Activated CD4-positive, alpha-beta T cell treated with anti-CD3 and anti-CD28 coated beads, Interleukin-10, Interleukin-2, amounts not matched to agents 100 ng/mL and 50 ng/mL, durations not matched to agents 16 hours and 8 hours (primary cell): ENCODE measurements at places on chromosomes 2 and 18.

DNA sequence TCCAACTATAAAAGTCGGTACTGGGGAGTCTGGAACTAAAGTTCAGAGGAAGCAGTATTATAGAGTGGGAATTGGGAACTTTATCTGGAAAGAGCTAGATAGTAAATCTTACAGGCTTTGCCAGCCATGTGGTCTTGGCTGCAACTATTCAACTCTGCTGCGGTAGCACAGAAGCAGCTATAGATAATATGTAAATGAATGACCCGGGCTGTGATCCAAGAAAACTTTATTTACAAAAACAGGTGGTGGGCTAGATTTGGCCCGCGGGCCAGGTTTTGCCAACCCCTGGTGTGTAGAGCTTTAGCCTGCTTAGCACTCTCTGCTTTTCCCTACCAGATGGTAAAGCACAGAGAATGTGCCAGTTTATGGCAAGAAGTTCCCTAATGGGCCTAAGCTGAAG lies 70.8 kb downstream of the TNP1 start:
- no peak for DNase-seq

- DNase-seq = no peak
Observed at GRCh38 chr2:45170191-45171135, 161.2 kb upstream of the SIX2 start.

GRCh38 chr2:116580209-116580608 lies 1234.3 kb upstream of the DDX18 start:
- no peak for DNase-seq

DNA sequence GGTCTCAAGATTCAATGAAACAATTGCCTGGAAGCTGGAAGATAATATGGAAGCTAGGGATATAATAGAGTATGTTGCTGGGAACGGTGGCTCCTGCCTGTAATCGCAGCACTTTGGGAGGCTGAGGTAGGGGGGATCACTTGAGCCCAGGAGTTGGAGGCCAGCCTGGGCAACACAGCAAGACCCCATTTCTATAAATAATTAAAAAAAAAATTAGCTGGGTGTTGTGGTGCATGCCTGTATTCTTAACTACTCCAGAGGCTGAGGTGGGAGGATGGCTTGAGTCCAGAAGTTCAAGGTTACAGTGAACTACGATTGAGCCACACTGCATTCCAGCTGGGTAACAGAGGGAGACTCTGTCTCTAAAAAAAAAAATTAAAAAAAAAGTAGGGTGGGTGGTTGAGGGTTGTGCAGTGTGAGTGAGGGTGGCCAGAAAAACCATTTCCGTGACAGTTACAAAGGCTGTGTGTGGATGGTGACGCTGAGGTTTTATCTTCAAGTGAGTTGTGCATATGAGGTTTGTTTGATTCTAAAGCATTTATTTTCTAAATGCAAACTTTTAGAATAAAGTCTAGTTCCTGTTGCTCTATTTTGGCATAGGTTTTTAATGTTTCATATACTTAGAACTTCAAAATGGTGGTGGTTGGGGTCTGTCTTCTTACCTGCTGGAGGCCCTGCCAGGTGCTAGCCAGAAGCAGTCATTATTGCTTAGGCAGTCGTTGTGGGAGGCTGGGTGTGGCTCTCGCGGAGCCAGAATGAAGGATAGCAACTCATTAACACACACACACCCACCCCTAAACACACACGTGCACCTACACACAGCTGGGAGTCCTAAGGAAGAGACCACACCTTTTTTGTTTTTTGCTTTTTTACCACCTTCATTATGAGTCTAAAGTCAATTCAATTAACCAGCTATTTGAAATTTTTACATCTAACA lies 4.7 kb upstream of the IL1R2 start:
- DNase-seq = no peak

DNA sequence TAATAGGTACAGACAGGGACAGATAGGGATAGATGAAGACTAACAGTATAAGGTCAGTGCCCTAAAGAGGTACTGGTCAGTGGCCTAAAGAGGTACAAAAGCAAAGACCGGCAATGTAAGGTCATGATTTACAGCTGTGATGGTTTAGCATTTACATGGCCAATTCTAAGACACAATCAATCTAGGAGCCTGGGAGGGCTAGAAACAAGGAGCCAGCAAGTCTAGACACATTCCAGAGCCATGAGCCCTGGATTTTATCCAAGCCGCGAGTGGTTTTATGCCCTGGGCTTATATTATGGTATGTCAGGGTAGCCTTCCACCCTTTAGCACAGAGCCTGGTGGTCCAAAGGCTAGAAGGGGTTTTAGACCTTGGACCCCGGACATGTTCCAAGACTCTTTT lies 124.2 kb downstream of the CBLN2 start:
- DNase-seq = no peak

GRCh38 chr2:60538101-60538500 lies 15.4 kb downstream of the BCL11A start:
- no peak for DNase-seq

DNA sequence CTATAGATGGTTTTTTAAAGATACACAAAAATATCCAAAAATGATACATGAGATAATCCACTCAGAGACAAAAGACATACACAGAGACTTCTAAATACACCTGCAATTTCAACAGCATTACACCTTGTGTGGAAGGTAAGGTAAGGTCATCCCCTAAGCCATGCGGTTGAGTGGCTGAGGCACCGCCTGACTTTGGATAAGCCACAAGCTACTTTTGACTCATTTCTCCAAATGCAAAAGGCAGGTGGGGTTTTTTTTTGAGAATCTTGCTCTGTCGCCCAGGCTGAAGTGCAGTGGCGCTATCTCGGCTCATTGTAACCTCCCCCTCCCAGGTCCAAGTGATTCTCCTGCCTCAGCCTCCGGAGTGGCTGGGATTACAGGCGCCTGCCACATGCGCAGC lies 13.1 kb downstream of the AP1S3 start:
- DNase-seq = no peak

DNA sequence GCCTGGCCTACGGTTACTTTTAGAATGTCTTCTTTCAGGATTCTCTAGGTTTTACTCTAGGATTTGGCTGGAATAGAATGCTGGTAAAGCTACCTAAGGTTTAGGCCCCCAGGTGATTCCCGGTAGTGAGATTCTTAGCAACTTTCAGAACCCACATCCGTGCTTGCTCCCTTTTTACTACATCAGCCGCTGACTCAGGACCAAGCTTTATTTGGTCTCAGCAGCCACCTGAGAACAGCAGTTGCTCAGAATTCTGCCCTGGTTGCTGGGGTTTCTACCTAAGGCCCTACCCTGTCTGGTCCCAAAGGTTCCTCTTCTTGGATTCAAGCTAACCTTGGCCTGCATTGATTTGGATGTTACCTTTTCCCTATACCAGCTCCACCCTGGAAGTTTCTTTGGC lies 36.1 kb upstream of the NDUFV2 start:
- DNase-seq = no peak

GRCh38 chr2:64133828-64134227 lies 10.4 kb downstream of the PELI1 start:
- peak; percentile 58 for DNase-seq

- DNase-seq = no peak
Observed at GRCh38 chr2:224098481-224099230, 59.6 kb upstream of the SERPINE2 start.

DNA sequence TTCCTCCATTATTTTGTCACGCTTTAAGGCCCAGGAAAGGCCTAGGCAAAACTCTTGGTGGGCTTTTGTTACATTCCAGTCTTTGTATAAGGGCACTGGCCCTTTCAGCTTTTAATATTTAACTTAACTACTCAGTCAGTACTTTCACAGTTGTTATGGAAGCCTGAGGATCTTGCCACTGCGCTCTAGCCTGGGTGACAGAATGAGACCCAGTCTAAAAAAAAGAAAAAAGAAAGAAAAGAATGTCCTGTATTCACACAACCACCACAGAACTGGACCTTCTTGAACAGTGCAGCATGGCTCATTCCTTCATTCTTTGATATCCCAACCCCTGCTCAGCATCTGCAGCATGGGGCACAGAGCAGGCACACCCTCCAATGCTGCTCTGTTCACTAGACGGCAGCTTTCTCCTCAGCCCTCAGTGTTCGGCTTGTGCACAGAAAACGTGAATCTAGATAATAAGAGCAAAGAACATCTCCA lies 93.4 kb upstream of the MSH2 start:
- DNase-seq = no peak

- DNase-seq = no peak
Observed at GRCh38 chr2:45412754-45413379, 198.2 kb downstream of the SRBD1 start.

- no peak for DNase-seq
Observed at GRCh38 chr2:118535818-118536212, 311.6 kb downstream of the EN1 start.

DNA sequence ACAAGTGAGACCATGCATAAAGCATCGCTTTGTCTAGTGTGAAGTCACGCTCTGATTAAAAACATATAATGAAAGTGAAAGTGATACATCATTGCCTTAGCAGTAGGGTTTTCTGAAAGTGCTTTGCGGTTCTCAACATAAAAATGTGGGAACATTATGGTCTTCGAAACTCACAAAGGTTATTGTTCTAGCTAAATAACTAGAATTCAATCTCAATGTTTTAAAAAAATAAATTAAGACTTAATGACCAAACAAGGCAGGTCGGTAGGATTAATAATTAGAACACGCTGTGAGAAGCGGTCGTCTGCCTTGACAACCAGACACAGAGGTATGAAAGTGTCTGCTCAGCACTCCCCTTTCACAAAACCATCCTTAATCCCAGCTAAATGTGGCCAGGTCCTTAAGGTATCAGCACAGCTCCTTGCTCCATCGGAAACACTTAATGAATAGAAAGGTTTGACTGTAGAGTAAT lies 42.2 kb downstream of the KLHL14 start:
- peak; percentile 44 for DNase-seq

GRCh38 chr2:241156971-241157441 lies 6.7 kb downstream of the PPP1R7 start:
- no peak for DNase-seq

DNA sequence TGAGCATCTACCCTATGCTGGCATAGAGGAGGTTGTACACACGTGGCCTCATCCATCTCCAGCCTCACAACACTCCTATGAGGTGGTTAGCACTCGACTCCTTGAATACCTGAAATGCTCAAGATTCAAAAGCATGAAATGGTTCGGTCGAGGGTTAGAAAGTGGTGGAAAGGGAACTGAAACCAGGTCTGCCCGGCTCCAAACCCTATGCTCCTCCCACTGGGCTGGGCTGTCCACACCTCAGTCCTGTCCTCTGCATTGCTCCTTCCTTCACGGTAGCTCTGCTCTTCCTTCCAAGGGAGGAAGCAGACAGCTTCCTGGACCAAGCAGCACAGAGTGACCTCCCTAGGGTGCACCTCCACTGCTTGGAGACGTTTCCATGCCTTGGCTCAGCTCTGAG lies 565.2 kb upstream of the ID2 start:
- DNase-seq = no peak

DNA sequence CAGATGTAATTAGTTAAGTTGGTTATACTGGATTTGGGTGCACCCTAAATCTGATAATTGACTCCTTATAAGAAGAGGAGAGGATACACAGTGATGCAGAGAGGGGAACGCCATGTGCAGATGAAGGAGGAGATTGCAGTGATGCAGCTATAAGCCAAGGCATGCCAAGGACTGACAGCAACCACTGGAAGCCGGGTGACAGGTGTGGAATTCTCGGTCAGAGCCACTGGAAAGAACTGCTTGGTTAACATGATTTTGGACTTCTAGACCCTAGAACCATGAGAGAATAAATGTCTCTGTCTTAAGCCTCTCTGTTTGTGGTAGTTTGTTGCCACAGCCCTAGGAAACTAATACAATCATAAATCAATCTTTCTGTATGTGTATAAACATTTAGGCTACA lies 403.3 kb upstream of the CDH20 start:
- no peak for DNase-seq

DNA sequence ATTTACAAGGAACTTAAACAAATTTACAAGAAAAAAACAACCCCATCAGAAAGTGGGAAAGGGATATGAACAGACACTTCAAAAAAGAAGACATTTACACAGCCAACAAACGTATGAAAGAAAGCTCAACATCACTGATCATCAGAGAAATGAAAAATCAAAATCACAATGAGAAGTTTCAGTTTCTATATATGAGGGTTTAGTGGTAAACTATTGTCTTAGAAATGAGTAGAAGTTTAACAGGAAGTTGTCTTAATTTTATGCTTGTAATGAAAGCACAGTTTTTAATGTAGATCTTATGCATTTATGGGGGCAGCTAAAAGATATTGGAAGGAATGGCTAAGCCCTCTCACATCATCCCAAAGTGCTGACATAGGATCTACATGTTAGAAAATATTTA lies 325.4 kb downstream of the ERBB4 start:
- peak; percentile 6 for DNase-seq

DNA sequence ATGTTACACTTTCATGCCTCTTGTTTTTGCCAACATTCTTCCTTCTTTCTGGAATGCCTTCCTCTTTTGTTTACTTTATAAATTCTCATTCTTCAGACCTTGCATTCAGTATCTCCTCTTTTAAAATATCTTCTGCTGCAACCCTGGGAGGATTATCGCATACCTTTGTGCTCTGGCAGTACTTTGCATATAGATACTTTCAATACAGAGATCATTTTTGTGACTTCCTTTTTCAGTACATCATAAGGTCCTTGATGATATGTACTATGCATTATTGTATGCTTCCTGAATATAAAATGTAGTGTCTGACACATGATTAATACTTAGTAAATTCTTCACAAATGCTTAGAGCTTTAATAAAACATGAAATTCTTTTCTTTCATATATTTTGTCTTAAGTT lies 538.7 kb downstream of the TRIB2 start:
- DNase-seq = no peak

DNA sequence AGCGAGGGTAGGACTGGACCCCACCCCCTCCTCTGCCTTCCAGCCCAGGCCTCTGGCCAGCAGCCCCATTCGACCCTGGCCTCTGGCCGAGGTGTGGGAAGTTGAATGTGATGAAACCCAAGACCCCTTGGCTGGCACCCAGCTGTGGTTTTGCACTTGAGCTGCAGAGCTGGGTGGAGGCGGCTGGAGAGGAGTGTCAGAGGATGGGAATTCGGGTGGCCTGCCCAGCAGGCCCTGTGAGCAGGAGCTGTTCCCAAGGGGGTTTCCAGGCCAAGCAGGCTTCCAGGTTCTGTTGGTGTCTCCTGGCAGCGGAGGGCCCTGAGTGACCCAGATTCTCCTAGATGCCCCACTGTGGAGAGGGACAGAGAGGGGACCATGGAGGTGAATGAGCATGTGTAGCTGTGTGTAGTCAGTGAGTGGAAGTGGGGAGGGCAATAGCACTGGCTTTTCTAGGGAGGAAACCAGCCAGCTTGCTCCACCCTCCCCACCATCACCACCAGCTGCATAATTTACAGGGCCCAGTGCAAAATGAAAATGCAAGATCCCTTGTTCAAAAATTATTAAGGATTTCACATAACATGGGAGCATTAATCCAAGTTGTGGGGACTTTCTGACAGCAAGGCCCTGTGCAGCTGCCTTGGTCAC lies 172.2 kb upstream of the HAAO start:
- DNase-seq = no peak

- no peak for DNase-seq
Observed at GRCh38 chr18:55346961-55347740, 240.8 kb downstream of the TCF4 start.

DNA sequence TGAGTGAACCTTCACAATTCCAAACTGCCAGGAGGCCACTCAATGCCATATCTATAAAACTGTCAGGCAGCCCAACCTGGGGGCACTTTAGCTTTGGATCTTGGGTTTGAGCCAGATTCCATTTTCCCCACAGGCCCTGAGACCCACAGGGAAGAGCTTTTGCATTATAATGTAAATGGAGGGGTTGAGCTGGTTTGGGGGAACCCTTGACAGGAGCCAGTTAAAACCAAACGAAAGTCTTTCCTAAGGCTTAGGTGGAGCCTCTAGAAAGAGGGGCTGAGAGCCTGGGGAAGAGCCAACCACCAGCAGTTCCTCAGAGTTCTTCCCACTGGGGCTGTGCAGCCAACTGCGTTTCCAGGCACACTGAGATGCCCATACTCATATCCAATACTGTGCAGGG lies 42.7 kb downstream of the BCL11A start:
- no peak for DNase-seq
